Stimulated activated CD4-positive, alpha-beta T cell treated with anti-CD3 and anti-CD28 coated beads, Interleukin-1b, Interleukin-23, amount 100 ng/mL, for 4 hours (primary cell): ENCODE measurements at places on chromosomes 1 and 21.

- DNase-seq, result no peak
These were observed 505 bp downstream of the LMNA start for GRCh38 chr1:156114919-156115513.

DNA sequence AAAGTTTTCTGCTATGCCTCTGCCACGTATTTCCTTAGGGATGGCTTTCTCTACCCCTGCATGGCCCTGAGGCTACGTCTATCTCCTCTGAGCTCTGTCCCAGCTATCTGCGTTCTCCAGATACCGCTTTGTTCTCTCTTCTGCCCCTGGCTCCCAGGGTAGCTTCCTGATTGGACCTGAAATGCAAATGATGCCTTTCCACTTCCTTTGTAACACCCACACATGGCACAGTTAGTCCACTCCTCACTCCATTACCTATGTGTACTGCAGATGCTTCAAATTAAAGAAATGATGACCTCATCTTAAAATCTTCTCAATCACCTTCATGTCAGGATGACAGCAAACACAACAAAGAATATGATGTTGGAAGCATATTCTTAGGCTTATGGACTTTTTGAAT is 138.6 kb upstream of the POGK start:
- DNase-seq, result no peak

DNA sequence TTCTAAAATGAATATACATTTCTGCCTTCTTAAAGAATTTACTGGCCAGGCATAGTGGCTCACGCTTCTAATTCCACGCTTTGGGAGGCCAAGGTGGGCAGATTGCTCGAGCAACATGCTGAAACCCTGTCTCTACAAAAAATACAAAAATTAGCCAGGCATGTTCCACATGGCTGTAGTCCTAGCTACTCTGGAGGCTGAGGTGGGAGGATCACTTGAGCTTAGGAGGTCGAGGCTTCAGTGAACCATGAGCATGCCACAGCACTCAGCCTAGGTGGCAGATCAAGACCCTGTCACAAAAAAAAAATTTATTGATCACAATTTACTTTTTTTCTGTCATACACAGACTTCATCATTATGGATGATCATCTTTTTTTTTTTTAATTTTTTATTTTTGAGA is 11.5 kb downstream of the CDC14A start:
- DNase-seq, result no peak

GRCh38 chr1:240802271-240802670 is 190.3 kb upstream of the GREM2 start:
- no peak for DNase-seq
